COR-L47 (cell line): ENCODE measurements at places on chromosomes 12 and 14.

GRCh38 chr12:94909663-94910062 is 93.8 kb downstream of the NDUFA12 start:
- no peak for DNase-seq

DNA sequence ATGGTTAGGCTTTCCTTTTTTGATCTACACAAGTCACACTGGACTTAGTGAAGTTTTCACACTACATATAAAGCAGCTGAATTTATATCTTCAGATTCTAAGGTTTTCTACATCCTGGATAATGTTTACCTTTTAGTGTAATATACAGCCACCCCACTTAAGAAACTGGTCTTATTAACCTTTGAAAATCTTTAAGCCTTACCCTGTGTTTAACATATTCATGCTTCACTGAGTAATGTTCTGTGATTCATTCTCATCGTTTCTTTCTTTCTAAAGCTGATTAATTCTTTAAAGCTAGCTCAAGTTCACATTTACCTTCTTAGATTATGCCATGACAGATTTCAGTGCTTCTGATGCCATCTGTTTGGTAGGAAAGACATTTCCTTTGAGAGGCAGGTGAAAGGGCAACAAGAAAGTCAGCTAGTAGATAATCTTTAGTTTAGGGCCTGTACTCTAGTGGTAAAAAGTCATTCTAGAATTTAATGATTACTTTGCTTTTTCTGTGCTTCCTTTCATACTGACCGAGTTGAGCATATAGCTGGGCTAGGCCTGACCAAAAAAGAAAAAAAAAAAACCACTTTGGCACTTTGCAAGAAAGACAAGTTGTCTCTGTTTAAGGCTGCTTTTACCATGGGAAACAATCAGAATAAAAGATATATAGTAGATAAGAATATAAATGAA is 690.9 kb upstream of the FBXO33 start:
- no peak for DNase-seq

GRCh38 chr12:45200491-45201043 is 15.3 kb upstream of the ANO6 start:
- DNase-seq: no peak

DNA sequence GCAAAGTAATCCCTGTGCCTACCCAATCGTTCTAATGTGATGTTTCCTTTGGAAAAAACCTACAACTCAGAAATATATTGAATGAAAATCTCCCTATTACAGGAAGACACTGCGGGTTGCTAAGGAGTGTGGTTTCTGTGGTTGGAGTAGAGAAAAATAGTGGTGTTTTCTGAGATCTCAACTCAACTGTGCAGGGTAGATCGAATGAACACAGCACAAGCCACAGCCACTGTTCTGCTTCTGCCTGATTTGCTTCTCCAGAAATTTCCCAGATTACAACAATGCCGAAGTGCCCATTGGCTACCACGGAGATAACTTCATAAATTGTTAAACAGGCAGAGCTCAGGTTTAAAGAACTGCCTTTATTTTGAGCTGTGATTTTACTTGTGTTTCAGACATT is 480.4 kb downstream of the DIO2 start:
- DNase-seq: no peak

DNA sequence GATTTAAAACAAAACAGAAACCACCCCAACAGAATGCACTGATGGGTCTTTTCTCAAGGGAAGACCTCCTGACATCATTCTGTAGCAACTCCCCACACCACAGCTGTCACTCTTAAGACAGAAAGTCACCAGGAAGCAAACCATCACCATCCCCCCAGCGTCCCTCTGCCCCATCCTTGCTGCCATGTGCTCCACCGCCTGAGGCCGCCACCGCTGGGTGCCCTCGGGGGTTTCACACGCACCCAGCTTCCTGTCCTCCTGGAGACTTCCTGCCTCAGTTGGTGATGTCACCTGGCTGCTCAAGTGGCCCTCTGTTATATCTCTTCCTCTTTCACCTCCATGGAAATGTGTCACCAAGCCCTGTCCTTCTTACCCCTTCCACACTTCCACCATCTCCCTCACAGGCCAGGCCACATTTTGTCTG is 71.4 kb upstream of the GPR68 start:
- no peak for DNase-seq
